ENCODE measurements at places on chromosomes 1 and 21.

GRCh38 chr1:221117133-221117532 lies 237.9 kb downstream of the HLX start:
- no peak for DNase-seq

GRCh38 chr1:182080955-182081582 lies 19.6 kb upstream of the ZNF648 start:
- peak; percentile 26 for DNase-seq

GRCh38 chr1:247421074-247421473 lies 5.1 kb downstream of the NLRP3 start:
- DNase-seq: no peak

- peak; percentile 24 for DNase-seq
These were observed 172.8 kb upstream of the IRF2BP2 start for GRCh38 chr1:234782791-234783190.

DNA sequence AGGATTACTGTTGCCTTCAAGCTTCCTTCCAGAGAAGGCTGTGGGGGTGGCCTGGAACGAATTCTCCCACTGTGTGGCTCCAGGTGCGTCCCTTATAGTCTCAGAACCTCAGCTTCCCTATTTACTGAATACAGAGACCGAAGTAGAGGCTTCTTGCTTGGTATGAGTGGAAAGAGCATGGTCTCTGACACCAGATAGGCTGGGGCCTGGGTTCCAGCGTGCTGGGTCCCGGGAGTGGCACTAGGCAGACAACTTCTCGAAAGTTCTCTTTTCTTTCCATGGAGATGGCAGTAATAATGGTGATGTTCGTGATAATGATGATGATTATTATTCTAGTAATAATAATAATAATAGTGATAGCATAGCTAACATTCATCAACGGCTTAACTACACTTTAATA lies 161.7 kb downstream of the PTPRU start:
- no peak for DNase-seq

GRCh38 chr1:247864644-247865043 lies 7.7 kb downstream of the TRIM58 start:
- DNase-seq: no peak

Measured in fibroblast of gingiva (primary cell).